T-helper 22 cell (primary cell): ENCODE measurements at places on chromosomes 3 and 15.

DNA sequence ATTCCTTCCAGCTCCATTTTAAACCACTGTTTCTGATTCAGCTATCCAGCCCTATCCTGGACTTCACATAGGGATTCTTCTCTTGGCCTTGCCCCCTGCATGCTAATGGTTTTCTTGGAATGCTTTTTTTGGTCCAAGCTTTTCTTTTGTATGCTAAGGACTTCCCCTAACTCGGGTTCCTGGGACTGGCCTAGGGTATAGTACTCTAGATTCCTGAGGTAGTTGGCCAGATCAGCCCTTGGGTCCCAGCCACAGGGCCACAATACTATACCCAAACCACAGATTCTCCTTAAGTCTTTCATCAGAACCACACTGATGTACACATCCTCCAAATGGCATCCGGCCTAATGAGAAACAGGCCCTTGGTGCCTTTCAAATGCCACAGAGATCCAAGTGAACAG lies 2.8 kb downstream of the FYCO1 start:
- no peak for DNase-seq

DNA sequence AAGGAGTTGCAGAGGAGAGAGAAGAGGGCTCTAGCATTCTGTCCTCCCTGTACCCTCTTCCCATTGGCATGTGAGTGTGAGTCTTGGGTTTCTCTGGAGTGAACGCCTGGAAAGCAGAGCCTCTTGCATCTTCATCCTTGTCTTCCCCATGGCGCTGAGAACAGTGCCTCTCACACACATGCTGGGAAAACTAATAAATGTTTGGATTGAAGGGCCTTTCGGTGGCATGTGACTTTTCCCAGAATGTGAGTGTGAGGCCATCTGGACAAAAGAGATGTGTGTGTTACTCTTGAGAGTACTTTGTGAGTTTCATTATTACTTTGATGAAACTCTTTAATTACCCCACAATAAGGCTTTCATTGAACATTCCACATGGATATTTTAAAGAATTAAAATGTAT lies 122.3 kb downstream of the MITF start:
- no peak for DNase-seq

DNA sequence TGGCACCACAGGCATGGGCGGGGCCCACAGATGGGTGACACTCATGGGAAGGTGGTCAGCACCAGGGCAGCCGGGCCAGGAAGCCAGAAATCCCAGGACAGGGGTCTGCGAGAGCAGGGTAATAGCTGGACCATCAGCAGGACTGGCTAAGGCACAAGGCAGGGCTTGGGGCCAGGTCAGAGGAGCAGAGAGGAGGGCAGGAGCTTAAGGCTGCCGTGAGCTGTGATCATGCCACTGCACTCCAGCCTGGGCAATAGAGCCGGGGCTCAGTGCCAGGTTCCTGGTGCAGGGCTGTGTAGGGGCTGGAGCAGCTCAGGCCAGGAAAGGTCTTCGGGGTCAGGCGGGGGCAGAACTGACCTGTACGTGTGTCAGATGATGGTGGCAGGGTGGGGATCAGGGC lies 64.2 kb upstream of the LINGO1 start:
- DNase-seq = no peak

- no peak for DNase-seq
Observed at GRCh38 chr15:99148851-99149276, 44.0 kb downstream of the SYNM start.

DNA sequence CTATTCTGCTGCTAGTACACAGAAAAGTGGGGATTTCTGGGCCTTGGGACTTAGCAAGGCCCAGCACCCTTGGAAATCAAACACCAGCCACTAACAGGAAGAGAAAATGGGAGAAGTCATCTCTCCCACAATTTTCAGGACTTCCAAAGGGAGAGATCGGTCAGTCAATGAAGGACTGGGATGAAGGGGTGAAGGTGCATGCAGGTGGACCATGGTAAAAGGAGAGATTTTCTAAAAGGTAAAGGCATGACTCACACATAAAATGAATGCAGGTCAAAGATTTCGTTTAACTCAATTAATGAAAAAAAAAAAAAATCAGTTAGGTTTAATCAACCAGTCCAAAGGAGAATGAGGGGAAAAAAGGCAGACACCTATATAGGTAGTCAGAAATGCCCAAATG lies 176.4 kb upstream of the PROK2 start:
- no peak for DNase-seq

DNA sequence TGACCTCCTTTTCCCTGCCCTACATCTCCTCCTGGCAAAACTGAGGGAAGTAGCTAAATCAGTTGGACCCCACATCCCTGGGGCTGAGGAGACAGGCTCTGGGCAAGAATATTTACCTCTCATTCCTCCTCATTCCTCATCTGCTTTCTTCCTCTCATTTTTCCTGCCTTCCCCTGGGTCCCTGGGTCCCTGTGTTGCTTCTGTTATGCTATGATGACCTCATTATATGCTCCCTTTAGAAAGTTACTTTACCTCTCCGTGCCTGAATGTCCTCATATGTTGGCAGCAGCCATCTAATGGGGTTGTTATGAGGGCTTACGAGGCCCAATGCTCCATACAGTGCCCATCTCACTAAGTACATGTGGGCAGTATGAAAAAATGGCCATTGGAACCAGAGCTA lies 1.2 kb upstream of the SHC4 start:
- no peak for DNase-seq

DNA sequence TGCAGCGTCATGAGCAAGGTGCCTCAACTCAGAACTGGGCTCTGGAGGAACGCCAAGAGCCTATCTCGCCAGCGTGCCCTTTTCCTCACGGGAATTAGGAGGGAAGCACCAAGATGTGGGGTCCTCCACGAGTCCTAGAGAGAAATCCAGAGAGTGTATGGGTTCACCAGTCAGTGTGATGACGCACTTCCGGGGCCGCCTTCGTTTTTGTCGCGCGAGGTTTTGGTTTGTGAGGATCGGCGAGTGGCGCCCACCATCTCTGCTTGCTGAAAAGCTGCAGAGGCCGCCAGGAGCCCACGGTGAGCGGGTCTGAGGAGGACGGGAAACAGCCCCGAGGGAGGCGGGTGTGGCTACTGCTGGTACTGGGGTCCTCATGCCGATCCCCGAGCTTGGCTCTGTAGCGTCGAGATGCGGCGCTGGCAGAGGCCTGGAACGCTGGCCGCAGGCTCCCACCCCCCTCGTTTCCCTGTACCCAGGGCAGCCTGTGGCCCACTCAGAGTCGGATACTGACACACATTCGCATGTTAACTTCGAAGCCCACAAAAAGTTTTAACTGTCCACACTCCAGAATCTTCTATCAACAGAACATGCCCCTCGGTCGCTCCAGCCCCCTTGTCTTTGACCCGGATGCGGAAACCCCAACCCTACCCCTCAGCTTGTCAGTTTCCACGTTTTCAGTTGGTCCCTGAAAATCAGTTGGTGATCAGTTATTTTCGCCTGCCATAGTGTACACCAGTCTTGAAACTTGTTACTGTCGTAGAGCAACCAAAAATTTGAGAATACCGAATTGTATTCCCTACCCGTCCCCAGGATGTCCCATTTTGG lies 30.4 kb downstream of the ZNF662 start:
- DNase-seq = no peak

DNA sequence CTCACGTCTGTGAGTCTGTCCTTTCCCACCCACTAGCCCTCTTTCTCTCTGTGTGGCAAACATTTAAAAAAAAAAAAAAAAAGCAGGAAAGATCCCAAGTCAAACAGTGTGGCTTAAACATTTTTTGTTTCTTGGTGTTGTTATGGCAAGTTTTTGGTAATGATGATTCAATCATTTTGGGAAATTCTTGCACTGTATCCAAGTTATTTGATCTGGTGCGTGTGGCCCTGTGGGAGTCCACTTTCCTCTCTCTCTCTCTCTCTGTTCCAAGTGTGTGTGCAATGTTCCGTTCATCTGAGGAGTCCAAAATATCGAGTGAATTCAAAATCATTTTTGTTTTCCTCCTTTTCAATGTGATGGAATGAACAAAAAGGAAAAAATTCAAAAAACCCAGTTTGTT lies 97.7 kb downstream of the GAP43 start:
- DNase-seq = no peak

DNA sequence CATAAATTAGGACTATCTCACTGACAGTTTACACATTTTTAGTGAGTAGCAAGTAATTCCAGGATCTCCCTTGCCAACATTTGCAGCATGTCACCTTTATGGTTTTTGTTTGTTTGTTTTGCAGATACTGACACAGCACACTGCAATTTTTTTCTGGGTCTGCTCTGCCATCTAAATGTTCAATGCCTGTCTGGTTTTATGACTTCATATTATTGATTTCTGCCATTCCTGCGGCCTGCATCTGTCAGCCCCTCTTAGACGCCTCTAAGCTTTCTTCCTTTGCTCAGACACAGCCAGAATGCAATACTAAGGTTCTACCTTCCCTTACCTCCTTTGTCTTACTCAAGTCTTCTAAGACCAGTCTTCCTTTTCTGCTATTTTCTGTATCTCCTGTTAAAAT lies 321.2 kb upstream of the AZI2 start:
- DNase-seq = no peak

DNA sequence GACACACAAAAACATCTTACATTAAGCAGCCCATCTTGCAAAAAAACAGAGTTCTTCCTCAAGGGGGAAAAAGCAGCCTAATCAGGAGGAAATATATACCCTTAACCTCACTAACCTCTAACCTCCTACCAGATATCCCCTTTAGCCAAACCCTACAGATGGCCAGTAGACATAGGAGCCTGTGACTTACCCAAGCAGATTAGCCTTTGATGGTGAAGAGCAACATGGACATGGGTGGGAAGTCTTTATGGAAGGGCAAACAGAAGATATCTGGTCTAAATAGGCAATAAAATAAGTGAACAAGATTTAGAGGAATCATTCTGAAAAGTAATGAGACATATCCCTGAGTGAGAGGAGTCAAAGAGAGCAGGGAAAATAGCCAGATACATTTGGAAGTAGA lies 119.4 kb upstream of the ARPP21 start:
- no peak for DNase-seq

GRCh38 chr15:39083213-39083612 lies 497.7 kb upstream of the THBS1 start:
- no peak for DNase-seq

- no peak for DNase-seq
Observed at GRCh38 chr3:96977671-96978070, 163.3 kb downstream of the EPHA6 start.

GRCh38 chr3:244041-244440 lies 47.5 kb downstream of the CHL1 start:
- no peak for DNase-seq

- DNase-seq = no peak
Observed at GRCh38 chr3:63167113-63167512, 111.0 kb upstream of the SYNPR start.

DNA sequence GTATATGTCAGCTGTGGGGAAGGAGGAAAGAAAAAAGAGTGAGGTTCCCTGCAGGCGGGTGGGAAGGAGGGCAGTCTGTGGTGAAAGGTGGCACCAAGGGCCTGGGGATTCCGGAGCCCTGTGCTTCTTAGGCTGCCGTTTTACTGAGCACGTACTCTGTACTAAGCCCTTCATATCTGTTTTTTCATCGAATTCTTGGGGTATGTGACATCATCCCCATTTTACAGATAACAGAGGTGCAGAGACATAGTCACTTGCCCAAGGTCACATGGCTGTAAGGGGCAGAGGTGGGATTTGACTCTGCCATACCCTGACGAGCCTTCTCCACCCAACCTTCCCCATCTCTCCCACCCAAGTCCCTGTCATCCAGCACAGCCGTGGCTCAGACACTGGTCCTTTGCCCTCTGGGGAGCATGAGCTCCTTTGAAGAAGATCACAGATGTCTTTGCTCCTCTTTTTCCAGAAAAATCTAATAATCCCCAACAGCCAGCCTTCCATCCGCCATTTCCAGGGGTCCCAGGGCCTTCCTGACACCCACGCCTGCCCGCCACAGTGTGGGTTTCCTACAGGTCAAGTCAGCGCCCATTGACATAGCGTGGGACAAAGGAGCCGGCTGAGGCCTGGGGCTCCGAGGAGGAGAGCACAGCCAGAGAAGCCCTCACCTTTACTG lies 24.2 kb downstream of the CYP11A1 start:
- DNase-seq = no peak

- DNase-seq = no peak
Observed at GRCh38 chr15:81360491-81360890, 13.5 kb downstream of the TMC3 start.

DNA sequence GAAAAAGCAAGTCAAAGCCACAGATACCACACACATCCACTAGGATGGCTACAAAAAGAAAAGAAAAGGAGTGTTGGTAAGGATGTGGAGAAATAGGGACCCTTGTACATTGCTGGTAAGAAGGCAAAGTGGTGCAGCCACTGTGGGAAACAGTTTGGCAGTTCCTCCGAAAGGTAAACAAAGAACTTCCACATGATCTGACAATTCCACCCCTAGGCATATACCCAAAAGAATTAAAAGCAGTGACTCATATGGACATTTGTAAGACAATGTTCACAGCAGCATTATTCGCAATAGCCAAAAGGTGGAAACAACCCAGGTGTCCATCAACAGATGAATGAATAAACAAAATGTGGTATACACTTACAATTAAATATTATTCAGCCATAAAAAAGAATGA lies 22.2 kb upstream of the GMPPB start:
- no peak for DNase-seq

- no peak for DNase-seq
Observed at GRCh38 chr3:141266797-141267555, 35.4 kb downstream of the PXYLP1 start.

- no peak for DNase-seq
Observed at GRCh38 chr3:24595796-24596195, 101.1 kb upstream of the THRB start.

DNA sequence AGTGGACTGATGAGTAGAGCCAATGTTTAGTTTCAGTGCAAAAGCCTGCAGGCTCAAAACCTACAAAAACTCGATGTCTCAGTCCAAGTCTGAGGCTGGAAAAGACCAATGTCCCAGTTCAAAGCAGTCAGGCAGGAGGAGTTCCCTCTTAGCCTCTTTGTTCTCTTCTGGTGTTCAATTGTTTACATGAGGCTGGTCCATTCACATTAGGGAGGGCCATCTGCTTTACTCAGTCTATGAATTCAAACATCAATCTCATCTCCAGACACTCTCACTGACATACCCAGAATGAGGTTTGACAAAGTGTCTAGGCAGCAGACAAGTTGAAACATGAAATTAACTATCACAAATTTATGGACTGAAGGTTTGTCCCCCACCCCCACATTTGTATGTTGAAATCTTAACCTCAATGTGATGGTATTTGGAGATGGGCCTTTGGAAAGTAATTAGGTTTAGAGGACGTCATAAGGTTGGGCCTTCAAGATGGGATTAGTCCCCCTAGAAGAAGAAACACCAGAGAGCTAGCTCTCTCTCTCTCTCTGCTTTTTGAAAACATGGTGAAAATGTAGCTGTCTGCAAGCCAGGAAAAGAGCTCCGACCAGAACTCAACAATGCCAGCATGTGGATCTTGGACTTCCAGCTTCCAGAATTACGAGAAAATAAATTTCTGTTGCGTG lies 438.5 kb upstream of the RGMA start:
- DNase-seq = no peak

- DNase-seq = no peak
Observed at GRCh38 chr15:88388686-88389085, 78.5 kb downstream of the MRPL46 start.

- no peak for DNase-seq
Observed at GRCh38 chr3:57982561-57983243, 25.5 kb upstream of the FLNB start.
